ENCODE measurements at places on chromosomes 5 and 9. TPM values are rescaled to one million over a fixed set of nuclear protein-coding genes. Genes with fewer than 3 reads are reported as not detected.

Gene PHF24
- 1.7 TPM for total RNA-seq

Gene GPRIN1
- total RNA-seq, result 0.13 TPM

Gene NOXA1
- 12.5 TPM for total RNA-seq

Gene SETX
- 67.6 TPM for total RNA-seq

Gene IFNA16
- total RNA-seq, result not detected
